ENCODE measurements at places on chromosomes 7 and 10. TPM values are rescaled to one million over a fixed set of nuclear protein-coding genes. Genes with fewer than 3 reads are reported as not detected.
A peak's percentile ranks its signal among the peaks of the same experiment; 100 is the strongest.

The SUGCT gene
- 3.6 TPM for total RNA-seq

The ATXN7L1 gene
- 13.6 TPM for total RNA-seq

The ABCA13 gene
- total RNA-seq = 0.37 TPM

The ICA1 gene
- total RNA-seq = 14.1 TPM

The MNX1 gene
- not detected for total RNA-seq

The MMP21 gene
- total RNA-seq = not detected

The STAMBPL1 gene
- 25.1 TPM for total RNA-seq

The ACTL6B gene
- not detected for total RNA-seq

The FAM131B gene
- 1.2 TPM for total RNA-seq

The CALCR gene
- 0.50 TPM for total RNA-seq

The MYO1G gene
- total RNA-seq = 4.9 TPM

The HKDC1 gene
- total RNA-seq = not detected

The PNLIPRP3 gene
- total RNA-seq = not detected

GRCh38 chr7:127392566-127393367, at the start of gene ZNF800:
Gene ZNF800 (minus strand): TSS chr7:127392708. CDS start chr7:127391557, 1,151 bp downstream.
- DNase-seq = peak; percentile 39

- DNase-seq = no peak
Measured at GRCh38 chr7:148773334-148773733, 74.6 kb downstream of the CUL1 start.

GRCh38 chr10:30980951-30981616, 50.6 kb downstream of the ZNF438 start:
- no peak for DNase-seq

DNA sequence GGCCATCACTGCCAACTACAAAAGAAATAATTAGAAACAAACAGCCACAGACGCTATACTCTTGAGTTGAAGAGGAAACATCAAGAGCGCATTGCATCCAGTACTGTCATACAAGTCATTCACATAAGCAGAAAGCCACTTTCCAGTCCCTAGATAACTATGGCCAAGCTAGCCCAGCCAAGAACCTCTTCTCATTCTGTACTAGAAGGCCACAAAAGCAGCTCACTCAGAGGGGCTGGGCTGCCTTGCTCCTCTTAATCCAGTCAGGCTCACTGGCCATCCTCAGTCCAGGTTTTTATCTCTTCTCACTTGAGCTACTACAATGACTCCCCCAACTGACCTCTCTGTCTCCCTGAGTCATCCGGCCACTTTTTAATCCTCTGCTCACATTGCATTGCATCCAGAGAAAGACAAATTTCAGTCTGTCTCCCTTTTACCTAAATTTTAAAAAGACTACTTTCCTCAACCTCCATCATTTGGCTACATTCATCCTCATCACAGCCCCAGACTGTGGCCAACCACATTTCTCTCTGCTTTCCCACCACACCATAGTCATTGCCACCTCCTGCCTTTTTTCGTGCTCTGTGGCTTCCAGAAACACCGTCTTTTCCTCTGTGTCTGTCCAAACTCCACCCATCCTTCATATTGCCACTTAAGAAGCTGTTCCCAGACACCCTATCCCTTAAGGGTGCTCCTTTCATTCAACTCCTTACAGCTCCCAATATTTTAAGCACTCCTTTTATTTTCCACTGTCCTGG, 25.0 kb downstream of the PPP1R3C start:
- no peak for DNase-seq

DNA sequence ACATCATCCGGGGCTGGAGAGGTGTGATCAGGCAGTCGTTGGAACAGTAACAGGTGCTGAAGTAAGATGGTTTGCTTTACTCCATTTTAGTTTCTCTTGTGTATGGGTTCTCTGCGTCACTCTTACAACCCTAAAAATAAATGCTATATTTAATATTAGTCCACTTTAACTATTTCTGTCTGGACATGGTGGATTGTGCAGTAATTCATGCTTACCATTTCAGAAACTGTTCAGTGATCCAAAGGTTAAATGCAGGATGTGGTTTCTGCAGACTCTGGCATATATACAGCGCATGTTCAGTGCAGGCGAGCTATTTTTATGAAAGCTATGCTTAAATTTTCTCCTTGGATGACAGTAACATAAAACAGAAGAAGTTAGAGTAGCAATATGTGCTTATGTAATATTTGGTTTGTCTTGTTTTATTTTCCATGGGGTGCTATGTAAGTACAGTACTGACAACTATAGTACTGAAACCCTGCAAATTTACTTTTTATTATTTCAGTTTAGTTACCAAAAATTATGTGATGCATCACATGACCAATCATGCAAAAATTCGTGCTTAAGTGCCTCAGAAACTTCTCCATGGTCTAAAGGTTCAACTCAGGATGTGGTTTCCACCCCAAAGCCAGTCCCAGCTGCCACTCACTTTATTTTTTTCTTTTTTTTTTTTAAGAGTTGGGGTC, 46.6 kb upstream of the GRID1 start:
- DNase-seq = no peak

GRCh38 chr10:31972519-31973041, 43.9 kb upstream of the ARHGAP12 start:
- no peak for DNase-seq

DNA sequence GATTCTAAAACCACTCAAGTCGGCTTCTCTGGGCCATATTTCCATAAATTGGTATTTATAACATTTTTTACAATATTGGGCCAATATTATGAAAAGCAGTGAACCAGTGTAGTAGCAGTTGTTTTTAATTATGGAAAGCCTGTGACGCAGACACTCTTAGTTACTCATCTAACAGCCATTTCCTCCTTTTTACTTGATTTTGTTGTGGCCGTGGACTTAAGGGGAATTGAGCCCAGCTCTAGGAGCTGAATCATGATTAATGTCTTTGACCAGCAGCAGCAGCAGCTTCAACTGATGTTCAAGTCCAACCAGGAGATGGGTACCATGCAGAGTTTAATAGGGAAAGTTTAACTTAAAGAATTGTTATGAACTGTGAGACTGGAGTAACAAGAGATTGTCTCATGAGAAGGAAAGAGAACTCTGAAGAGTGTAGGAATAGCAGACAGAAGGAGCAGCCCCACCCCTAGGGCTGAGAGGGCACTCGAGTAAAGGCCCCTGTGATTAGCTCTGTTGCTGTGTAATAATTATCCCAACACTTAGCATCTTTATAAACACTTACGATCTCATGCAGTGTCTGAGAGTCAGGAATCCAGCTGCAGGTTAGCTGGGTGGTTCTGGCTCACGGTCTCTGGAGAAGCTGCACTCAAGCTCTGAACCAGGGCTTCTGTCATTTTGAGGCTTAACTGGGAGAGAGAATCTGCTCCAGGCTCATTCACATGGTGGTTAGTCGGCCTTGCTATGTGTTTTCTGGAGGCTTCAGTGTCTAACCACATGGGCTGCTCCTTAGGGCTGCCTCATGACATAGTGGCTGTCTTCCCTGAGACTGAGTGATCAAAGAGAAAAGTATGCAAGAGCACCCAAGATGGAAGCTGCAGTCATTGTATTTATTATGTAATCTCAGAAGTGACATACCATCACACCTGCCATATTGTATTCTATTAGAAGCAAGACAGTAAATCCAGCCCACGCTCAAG, 4.6 kb downstream of the LANCL2 start:
- no peak for DNase-seq

- no peak for DNase-seq
Measured at GRCh38 chr10:60629332-60629731, 148.9 kb upstream of the CDK1 start.

DNA sequence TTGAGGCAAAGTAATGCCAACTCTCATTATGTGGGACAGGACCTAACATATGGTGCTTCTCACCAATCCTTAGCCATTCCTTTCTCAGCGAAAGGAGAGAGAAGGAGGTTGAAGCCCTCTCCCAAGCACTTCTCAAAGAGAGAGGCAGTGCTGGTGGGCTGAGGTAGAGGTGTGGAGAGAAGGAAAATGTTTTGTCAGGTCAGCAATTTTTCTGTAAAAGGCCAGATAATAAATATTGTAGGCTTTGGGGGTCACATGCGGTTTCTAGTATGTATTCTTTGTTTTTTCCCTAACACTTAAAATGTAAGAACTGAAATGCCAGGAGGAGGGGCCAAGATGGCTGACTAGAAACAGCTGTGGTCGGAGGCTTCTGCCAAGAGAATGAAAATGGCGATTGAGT, 225.0 kb upstream of the NPY start:
- no peak for DNase-seq

- DNase-seq = no peak
Measured at GRCh38 chr10:49488056-49488717, 50.7 kb downstream of the ERCC6 start.

DNA sequence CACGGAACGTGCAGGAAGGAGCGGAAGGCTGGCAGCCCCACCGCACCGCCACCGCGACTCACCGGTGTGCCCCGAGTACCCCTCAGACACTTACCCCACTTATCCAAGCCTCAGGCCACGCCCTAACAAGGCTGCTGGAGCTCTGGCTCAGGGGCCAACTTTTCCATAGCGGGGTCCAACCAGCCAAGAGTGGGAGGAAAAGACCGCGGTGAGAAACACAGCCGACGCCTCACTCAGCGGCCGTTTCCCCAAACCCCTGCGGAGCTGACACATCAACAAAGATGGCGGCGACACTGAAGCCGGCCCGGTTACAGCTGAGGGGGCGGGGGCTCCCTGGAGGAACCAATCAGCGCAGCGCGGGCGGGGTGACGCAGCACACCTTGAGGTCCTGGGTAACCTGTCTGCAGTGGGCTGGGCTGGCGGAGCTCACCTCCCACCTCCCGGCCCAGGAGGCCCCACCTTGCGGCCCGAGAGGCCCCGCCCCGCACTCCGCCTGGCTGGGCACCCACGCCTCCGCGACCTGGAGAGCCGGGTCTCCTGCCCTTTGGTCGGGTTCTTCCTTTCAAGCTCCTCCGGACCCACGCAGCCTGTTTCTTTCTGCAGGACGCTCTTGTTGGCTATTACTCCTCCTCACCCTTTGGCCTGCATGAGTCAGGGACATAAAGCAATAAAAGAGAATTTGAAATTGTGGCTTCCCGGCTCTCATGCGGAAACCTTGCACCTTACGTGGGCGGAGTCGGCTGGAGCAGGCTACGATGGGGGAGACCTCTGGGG, at the start of gene CCDC186:
TSS of gene CCDC186 (minus strand) at position 283 of the 774 bp plus-strand sequence. CDS start 10,935 bp downstream, outside the sequence.
- DNase-seq = peak; percentile 82

- DNase-seq = no peak
Measured at GRCh38 chr10:15460661-15461060, 89.6 kb upstream of the FAM171A1 start.

- no peak for DNase-seq
Measured at GRCh38 chr7:131540491-131541162, 15.8 kb downstream of the PODXL start.

DNA sequence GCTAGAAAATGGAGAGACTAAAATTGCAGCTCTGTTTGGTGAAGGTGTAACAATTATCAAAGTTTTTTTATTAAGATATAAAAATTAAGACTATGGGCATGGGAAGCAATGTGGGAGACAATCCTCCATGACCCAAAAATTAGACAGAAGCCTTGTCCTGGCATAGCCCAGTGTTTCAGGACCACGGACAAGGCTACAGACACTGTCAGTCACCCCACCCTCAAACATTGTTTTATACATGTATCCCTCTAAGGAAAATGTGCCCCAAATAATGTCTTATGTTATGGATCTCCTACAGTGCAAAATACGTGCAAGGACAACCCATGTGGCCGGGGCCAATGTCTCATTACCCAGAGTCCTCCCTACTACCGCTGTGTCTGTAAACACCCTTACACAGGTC, 24.0 kb downstream of the HABP2 start:
- DNase-seq = no peak

GRCh38 chr10:128070721-128071416, 55.4 kb downstream of the MKI67 start:
- peak; percentile 6 for DNase-seq

GRCh38 chr10:47365431-47366180, 17.4 kb downstream of the RBP3 start:
- no peak for DNase-seq

DNA sequence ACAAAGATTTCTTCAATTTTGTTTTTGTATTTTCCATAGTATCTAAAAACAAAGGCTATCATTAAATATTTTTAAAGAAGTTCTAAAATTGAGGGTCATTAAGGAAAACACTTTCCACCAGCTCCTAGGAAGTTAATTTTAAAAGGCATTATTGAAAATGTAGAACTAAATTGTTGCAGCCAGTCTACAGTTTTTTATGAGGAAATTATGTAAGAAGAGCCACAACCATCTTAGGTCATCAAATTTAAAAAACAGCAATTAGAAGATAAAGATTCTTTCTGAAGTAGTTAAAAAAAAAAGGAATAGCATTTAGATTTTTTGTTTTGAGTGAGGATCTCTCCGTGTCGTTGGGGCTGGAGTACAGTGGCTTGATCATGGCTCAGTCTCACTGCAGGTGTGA, 161.7 kb downstream of the NRBF2 start:
- DNase-seq = no peak

DNA sequence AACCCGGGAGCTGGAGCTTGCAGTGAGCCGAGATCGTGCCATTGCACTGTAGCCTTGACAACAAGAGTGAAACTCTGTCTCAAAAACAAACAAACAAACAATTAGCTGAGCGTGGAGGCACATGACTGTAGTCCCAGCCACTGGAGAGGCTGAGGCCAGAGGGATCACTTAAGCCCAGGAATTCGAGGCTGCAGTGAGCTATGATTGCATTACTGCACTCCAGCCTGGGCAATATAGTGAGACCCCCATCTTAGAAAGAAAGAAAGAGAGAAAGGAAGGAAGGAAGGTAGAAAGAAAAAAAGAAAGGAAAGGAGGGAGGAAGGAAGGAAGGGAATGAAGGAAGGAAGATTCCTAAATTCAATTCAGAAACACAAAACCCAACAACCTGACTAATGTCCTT, 141.3 kb upstream of the TNRC18 start:
- no peak for DNase-seq

DNA sequence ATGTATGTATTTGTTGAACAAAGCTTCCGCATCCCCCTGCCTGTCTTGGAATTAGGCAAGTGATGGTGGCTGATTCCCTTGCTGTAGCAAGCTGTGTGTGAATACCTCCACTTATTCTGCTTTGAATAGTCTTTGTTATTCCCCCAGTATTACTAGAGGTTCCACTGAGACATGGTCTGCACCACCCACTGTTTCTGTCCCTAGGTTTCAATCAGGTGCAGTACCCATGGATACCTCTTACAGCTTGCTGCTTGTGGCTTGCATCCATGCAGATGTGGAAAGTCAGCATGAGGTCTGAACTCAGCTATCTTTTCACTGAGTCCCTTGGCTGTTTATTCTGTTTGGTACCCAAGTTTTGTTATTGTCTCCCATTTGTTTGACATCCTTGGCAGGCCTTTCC, 447.4 kb downstream of the GRM8 start:
- DNase-seq = no peak

GRCh38 chr7:14590206-14590605, 312.3 kb downstream of the DGKB start:
- DNase-seq = no peak

DNA sequence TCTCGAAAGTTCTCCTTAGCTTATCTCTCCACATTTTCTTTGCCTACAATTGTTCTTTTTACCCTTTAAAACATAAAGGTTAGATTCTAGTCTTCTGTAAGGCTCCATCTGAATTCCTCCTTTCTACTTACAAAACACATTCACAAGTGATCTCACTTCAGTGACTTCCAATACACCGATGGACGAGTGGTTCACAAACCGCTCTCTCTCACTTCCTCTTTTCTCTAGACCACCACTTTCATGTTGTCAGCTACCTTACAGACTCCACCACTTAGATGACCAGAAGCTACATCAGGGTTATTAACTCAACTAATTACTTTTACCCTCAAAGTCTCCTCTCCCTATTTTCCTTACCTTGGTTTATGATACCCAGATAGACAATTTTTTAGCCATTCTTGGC, 11.8 kb downstream of the MET start:
- no peak for DNase-seq

Data from omental fat pad (tissue), 4 donors.